ENCODE measurements at places on chromosomes 2 and 18.

DNA sequence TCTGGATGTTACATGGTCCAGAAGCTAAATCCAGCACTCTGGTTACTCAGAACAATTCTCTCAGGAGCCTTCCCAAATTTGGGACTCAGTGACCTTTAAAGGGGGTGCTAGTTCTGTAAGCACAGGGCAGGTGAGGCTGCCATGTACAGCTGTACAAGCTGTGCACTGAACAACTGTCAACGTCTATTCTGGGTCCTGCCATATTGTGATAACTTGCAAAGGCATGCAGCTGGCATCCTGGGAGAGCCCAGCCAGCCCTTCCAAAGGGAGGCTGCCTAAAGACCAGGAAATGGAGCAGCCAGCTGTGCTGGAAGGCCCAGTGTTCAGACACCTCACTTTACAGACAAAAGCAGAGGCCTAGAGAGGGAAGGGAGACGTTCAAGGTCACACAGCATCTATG, 204.8 kb downstream of the KLHL29 start:
- DNase-seq = no peak

GRCh38 chr2:58614219-58614618, 373.1 kb upstream of the FANCL start:
- DNase-seq = no peak

DNA sequence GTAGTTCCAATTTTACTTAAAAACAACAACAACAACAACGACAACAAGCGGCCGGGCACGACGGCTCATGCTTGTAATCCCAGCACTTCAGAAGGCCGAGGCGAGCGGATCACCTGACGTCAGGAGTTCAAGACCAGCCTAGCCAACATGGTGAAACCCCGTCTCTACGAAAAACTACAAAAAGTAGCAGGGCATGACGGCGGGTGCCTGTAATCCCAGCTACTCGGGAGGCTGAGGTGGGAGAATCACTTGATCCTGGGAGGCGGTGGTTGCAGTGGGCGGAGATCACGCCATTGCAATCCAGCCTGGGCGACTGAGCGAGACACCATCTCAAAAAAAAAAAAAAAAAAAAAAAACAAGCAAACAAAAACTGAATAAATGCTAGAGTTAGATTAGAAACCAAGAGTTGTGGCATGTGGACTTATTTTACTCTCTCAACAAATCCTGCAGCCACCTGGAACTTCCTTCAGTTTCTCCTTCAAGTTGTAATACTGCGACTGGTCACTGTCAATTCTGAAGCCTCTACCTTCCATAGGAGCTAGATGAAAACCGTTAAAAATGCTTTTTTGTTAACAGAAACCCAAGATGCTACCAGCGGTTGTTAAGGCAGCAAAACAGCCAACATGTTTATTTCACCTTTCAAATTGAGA, 1.3 kb downstream of the ATP5F1A start:
- DNase-seq = no peak

DNA sequence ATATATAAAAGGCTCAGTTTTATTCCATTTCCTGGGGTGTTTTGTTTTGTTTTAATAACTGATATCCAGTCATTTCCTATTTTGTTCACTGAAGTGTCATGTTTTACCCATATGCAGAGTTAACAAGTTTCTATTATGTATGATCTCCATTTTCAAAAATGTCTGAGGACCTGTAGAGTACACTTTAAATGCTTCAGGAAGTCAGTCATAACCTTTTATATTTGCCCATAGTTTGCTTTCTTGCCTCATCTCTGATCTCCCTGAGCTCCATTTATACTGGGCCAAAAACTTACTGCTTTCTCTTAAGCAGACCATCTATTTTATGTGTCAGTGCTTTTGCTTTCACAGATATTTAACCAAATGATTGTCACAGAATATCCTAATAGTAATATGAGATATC, 278.7 kb downstream of the MBD5 start:
- no peak for DNase-seq

DNA sequence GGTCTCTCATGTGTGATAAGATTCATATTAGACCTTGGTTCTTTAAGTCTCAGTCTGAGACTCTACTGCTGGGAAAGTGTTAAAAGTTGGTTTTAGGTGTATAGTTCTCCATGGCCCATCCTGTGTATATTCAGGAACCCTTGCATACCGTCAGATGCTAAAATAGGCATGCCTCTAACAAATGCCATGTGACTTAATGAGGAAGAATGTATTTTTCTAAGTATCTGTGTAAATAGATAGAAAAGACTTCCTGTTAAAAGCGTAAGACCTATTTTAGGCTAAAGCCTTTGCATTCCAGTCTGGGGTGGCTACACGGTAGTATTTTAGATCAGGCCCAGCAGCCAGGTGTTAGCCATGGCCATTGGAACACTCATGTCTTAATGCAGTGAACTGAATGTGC, 73.3 kb downstream of the RHBDD1 start:
- no peak for DNase-seq

GRCh38 chr2:207869784-207870778, 100.4 kb upstream of the FZD5 start:
- DNase-seq = peak; percentile 36

DNA sequence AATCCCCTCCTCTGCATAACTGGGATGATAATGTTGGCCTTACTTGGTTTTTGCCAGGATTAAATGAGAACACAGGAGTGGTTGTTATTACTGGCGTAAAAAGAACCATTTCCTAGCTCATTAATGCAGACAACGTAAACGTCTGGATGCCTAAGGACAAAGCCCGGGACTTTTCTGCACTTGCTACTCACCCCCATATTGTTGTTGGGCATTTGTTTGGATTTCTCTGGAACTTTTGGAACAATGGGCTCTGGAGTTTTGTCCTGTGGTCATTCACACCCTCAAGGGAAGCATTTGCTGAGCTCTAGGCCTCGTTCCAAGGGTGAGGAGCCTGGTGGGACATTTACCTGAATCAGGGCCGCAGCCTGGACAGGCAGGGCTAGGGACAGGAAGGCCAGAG, 76.0 kb downstream of the HS1BP3 start:
- DNase-seq = no peak

GRCh38 chr18:28045176-28045810, 131.6 kb downstream of the CDH2 start:
- no peak for DNase-seq

GRCh38 chr2:64814007-64814406, 160.3 kb upstream of the SERTAD2 start:
- no peak for DNase-seq

- DNase-seq = no peak
Measured at GRCh38 chr2:44550561-44550960, 188.8 kb downstream of the CAMKMT start.

DNA sequence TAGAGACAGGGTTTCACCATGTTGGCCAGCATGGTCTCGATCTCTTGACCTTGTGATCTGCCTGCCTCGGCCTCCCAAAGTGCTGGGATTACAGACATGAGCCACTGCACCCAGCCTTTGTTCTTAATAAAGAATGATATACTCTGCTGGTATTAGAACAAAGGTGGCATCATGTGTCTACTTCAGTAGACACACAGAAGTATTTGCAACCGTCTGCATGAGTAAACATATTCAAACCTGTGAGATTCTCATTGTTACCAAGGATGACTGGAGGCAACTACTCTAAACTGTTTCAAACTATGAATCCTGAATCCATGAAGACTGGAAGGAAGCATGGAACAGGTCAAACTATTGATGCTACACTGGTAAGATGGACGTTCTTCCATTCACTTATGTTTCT, 32.1 kb downstream of the MBD2 start:
- DNase-seq = no peak

DNA sequence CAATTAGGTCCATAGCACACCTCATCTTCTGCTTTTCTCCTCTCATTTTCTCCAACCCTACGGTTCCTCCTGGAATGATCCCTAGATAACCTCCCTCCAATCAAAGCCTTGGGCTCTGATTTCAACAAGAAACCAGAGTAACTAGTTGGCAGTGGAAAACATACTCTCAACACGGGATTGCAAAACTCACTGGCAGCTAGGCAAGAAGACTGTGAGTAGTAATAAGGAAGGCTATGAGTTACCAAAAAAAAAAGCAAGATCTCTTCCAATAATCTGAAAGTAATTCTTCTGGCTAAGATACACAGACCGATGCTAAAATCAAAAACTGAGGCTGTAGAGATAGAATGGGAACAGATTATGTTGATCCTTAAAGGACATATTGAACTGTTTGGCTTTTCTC, 28.4 kb upstream of the CCDC102B start:
- no peak for DNase-seq

DNA sequence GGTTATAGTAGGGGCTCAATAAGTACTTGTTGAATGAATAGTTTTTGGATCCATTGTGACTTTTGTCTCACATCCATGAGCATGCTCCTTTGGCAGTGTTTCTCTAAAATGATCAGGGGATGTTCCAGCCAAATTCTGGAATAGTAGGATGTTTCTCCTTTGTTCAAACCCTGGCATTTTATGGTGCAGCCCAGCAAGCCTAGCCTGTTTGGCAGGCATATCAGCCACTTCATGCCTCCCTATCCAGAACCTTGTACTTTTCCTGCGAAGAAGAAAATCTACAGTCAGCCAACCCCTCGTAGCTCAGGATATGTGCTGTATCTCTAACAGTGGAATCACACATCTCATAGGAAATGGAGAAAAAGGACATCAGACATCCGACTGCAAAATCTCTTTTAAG, 27.1 kb upstream of the RPRD1A start:
- DNase-seq = no peak

- DNase-seq = no peak
Measured at GRCh38 chr2:222861411-222862105, 722 bp downstream of the ACSL3 start.

DNA sequence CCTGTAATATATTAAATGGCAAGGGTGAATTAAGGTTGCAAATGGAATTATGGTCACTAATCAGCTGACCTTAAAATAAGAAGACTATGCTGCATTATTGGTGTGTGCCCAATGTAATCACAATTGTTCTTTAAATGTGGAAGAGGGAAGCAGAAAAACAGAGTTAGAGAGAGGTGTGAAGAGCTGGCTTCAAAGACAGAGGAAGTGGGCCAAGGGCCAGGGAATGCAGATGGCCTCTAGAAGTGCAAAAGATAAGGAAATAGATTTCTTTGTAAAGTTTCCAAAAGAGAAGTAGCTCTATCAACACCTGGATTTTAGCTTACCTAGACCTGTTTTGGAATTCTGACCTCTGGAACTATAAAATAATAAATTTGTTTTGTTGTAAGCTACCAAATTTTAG, 276.0 kb downstream of the LRRTM1 start:
- DNase-seq = no peak

DNA sequence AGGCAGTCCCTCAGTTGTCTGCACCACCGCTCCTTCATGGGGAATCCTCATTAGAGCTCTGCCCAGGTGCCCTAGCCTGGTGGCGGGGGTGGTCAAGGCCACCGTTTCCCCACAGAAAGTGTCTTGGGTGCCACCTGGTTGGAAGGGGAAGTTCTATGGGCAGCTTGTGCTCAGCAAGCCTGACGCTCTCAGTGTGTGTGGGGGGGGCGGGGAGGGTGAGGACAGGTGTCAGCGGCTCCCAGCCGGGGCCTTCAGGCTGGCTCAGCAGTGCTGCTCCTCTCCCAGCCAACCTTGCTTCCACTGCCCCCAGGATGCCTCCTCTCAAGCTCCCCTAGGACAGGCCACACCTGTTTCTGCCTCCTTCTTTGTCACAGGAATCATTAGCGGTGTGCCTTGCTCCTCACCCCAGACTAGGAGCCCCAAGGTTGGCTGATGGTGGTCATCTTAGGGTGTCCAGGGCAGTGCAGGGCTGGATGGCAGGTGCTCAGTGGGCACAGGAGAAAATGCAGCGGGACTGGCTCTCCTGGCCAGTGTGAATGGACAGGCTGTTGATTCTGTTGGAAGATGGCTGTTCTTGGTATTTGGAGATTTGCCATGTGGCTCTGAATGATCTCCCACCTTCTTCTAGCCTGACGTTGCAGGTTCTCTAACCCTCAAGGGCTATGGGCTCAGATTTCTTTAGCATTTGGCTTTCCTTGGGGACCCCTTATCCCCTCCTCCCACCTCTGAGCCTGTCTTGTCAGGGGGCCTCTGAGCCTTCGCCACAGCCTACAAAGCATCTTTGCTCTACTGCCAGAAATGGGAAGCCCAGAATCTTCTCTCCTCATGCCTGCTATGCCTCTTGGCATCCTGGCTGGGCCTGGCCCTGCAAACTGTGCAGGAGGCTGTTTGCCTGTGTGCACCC, 185.8 kb upstream of the HS6ST1 start:
- no peak for DNase-seq

Data from hematopoietic multipotent progenitor cell (in vitro differentiated cells).